Pericardium fibroblast (primary cell): ENCODE measurements at places on chromosomes 4 and X. TPM values are rescaled to one million over a fixed set of nuclear protein-coding genes. Genes with fewer than 3 reads are reported as not detected.

MAGEC2 gene
- total RNA-seq = not detected in 2 replicates

CENPVL2 gene
- total RNA-seq = not detected in 2 replicates

TRIML2 gene
- total RNA-seq = not detected in 2 replicates

USP17L26 gene
- total RNA-seq = not detected in 2 replicates

AFF1 gene
- total RNA-seq = 14.6 and 20.5 TPM in 2 replicates

ZXDA gene
- total RNA-seq = 4.2 TPM in 2 replicates

HPGD gene
- 0.43 TPM in 1 of 2 replicates, not detected in the other for total RNA-seq

AWAT1 gene
- total RNA-seq = not detected in 2 replicates

VCX2 gene
- total RNA-seq = not detected in 2 replicates

UGT8 gene
- total RNA-seq = not detected in 2 replicates

INTU gene
- total RNA-seq = 1.5 TPM in 2 replicates

FREM3 gene
- not detected in 2 replicates for total RNA-seq

KIT gene
- total RNA-seq = 0.82 and 1.2 TPM in 2 replicates

DCAF8L1 gene
- total RNA-seq = not detected in 2 replicates

MBTPS2 gene
- 6.8 and 7.4 TPM in 2 replicates for total RNA-seq

NKX6-1 gene
- total RNA-seq = 0.85 TPM in 1 of 2 replicates, not detected in the other

FANCB gene
- 0.58 and 0.68 TPM in 2 replicates for total RNA-seq

SSX4 gene
- not detected in 2 replicates for total RNA-seq

AVPR2 gene
- total RNA-seq = 0.12 TPM in 1 of 2 replicates, not detected in the other

PNMA5 gene
- total RNA-seq = not detected in 2 replicates

POF1B gene
- not detected in 2 replicates for total RNA-seq

KLKB1 gene
- not detected in 2 replicates for total RNA-seq

SPATA18 gene
- total RNA-seq = 2.9 and 7.7 TPM in 2 replicates

ZCCHC18 gene
- total RNA-seq = 1.1 TPM in 2 replicates

GRIA3 gene
- under 0.01 and 0.09 TPM in 2 replicates for total RNA-seq
